ENCODE measurements at places on chromosomes 6 and 20.
A peak's percentile ranks its signal among the peaks of the same experiment; 100 is the strongest.

DNA sequence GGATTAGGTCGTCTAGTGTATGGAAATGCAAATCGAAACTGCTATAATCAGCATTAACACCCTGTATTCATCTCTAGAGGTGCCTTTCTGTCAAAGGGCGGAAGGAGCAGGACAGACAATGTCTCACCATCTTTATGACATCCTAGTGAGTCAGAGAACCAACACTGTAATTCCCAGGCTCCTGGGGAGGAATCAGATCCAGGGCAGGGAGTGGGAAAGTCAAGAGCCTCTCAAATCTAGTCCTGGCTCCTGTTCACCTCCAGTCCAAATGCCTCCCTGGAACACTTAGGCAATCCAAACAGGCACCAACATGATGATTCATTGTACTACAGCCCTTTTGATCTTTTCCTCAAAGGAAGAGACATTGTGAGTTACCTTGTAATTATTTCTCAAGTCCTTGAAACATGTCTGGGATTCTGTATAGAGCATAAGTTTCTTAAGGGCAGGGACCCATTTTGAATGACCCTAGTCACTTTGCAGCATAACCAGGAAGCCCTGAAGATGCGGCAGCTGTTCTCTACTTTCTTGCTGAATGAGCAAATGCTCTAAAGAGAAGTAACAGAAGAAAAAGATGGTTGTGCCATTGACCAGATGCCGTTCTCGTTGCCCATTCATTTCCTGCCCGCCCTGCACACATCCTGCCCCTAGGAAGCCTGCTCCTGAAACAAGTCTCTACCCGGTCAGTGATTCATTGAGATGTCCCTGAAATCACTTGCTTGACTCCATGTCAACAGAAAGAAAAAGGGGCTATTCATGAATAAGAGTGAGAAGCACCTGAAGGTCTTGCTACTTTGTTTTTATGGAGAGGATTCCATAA, 112.8 kb upstream of the JARID2 start:
- DNase-seq = no peak

DNA sequence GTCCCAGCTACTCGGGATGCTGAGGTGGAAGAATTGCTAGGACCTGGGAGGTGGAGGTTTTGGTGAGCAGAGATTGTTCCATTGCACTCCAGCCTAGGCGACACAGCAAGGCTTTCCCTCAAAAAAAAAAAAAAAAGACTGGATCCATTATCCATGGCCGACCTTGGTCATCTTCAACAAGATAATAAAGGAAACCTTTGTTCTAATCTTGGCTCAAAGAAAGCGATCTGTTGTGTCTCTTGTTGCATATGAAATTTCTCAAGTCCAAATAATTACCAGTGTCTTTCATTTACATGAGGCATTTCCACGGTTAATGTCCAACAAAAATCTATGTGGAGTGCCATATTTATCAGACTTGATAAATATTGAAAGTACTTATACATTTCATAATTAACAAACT, 23.7 kb upstream of the KIF16B start:
- DNase-seq = no peak

DNA sequence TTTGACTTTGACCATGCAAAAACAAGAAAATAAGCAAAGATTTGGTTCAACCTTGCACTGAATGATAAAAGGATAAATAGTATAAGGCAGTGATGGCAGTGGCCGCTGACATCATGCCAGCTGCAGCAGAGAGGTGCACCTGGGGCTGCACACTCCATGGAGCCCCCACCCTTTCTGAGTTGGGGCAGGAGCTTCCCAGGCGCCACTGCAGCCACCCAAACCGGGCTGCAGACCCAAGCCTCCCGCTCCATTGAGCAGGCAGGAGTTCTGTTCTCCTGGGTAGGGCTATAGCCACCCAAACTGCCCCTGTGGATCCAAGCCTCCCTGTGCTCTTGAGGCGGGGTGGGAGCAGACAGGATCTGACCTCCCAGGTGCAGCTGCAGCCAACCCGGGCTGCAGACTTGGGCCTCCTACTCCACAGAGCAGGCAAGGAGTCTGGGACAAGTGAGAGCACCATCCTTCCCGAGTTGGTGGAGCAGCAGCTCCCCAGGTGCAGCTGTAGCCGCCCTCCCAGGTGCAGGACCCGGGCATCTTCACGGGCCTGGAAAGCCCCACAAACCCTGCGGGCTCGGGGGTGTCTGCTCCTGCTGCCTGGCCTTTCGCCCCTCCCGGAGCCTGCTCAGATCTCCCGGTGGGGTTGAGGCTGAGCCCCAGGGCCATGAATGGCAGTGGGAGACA, 537.9 kb downstream of the TENT5A start:
- DNase-seq = no peak

- no peak for DNase-seq
These were observed at the start of gene DDO for GRCh38 chr6:110415086-110415916. DDO (minus strand) TSS chr6:110415575; CDS start chr6:110413462, 2,113 bp downstream.

- peak; percentile 28 for DNase-seq
These were observed 11.8 kb downstream of the TMEM14B start for GRCh38 chr6:10759312-10759839.

- no peak for DNase-seq
These were observed 147.3 kb downstream of the ZFAND3 start for GRCh38 chr6:37966801-37967200.

GRCh38 chr6:18820725-18821124, 433.6 kb downstream of the RNF144B start:
- no peak for DNase-seq

DNA sequence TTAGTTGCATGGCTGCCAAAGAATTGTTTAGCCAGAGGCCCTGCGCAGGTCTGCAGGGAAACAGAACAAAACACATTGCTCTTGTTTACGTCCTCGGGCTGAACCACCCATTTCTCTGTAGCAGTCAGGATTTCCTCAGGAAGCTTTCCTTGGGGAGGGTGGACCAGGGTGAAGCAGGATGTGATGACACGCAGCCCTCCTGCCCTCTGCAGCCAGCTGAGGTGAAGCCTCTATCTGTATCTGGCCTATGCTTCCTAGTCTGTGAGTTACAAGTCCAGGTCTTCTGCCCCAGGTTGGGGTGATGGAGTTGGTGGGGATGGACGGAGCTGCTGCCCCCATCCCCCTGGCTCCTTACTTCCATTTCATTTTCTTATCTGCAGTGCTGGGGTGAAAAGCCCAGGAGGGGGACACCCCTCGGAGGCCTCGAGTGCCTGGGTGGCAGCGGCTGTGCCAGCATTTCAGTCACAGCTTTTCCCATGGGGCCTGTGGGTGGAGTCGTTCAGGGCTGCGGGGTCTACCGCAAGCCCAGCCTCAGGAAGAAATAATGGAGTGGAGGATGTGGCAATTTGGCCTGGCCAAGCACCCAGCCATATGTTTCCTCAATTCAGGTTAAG, 24.9 kb downstream of the SASH1 start:
- no peak for DNase-seq

DNA sequence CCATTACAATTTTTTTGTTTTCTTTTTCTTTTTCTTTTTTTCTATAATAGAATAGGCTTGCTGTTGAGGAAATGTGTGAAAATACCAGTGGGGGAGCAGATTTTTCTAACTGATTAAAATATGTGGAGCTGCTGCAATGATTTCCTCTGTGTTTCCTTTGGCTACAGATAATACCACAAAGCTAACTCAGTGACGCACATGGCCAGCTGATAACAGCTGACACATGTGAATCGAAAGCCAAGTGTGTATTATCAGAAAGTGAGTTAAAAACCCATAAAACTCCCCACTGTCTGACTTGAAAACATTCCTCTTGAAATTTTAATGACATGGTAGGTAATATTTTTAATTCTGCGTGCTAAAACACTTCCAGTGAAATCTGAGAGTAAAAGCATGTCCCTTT, 70.8 kb upstream of the AHI1 start:
- peak; percentile 15 for DNase-seq

DNA sequence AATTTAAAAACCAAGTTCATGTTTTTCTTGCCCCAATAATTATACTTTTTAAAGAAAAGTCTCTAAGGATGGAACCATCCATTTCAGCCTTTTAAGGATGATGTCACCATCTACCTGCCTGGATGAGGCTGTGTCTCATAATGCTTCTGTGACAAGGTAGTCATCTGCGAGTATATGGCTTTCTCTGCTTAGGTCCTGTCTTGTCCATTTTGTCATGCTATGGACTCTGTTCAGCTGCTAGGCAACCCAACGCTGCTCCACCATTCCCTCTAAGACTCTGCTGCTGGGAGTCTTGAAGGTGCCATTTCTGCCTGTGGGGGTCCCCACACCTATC, 459.8 kb upstream of the RUNX2 start:
- peak; percentile 23 for DNase-seq

DNA sequence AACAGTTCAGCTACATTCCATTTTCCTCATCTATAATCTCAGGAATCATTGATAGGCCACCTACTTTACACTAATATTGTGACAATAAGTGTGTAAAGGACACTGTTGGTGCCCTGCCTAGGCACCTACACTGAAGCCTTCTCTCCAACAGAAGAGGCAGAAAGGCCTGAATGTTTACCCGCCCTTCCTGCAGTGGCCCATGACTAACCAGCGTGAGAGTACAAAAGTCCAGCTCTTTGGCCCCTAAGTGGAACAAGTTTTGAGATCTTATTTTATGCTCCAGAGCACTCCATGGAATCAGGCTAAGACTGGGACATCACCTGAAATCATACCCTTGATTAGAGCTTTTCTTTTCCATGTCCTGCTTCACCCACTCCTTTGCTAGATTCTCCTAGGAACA, 359.7 kb downstream of the ARHGAP18 start:
- DNase-seq = no peak

DNA sequence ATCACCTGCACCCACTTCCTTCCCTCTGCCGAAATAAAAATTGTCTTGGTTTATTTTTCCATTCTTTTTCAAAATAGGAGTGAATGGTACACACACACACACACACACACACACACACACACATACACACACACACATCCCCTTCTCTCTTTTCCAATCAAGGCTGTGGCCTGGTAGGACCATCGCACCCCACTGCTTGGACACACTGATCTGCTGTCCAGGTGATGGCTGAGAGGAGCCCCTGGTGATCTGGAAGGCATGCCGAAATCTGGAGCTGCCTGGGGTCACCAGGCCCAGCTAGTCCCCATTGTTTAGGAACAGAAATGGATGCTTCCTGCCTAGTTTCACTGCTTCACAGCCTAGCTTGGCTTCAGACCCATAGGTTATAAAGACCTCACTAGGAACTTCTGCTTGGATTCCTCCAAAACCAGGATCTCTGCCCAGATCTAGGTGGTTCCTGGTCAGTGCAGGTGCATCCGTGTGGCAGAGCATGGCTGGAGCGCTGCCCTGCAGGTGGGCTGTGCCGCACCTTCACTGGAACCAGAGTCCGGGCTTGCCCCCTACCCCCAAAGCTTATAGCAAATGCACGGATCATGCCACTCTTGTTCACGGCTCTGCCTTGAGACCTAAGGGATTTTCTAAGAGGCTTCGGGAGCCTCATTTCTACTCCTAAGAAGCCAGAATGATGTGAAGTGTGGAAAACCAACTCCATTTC, 42.9 kb upstream of the DACT2 start:
- DNase-seq = no peak

GRCh38 chr6:9646342-9647070, 768.4 kb downstream of the TFAP2A start:
- no peak for DNase-seq

DNA sequence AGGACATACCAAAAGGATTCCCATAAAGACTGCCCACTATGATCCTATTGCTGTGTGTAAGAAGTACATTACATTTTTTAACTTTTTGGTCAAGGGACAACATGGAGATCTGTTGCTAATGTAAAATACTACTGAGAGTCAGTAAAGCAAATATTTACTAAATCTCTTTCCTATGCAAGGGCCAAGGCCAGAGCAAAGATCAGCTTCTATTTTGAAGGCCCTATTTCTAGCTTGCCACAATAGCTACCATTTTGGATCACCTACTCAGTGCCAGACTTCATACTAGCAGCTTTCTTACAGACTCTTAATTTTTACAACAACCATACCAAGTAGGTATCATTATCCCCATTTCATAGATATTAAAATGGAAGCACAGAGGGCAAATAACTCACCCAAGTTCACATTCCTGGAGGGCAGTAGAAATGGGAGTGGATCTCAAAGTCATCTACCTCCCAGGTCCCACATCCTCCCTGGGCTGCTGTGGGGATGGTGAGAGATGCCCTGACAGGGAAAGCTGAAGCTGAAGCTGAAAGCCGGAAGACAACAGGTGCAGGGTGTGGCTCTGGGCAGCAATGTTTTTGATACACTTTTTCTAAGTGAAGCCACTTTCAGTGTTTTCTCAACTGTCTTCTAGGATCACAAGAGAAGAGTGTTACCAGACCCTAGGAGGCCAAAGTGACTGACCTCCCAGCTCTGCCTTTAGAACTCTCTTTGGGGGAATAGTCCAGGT, 321.2 kb downstream of the UBE3D start:
- no peak for DNase-seq

- DNase-seq = no peak
These were observed 97.6 kb downstream of the FAM50B start for GRCh38 chr6:3946778-3947177.

DNA sequence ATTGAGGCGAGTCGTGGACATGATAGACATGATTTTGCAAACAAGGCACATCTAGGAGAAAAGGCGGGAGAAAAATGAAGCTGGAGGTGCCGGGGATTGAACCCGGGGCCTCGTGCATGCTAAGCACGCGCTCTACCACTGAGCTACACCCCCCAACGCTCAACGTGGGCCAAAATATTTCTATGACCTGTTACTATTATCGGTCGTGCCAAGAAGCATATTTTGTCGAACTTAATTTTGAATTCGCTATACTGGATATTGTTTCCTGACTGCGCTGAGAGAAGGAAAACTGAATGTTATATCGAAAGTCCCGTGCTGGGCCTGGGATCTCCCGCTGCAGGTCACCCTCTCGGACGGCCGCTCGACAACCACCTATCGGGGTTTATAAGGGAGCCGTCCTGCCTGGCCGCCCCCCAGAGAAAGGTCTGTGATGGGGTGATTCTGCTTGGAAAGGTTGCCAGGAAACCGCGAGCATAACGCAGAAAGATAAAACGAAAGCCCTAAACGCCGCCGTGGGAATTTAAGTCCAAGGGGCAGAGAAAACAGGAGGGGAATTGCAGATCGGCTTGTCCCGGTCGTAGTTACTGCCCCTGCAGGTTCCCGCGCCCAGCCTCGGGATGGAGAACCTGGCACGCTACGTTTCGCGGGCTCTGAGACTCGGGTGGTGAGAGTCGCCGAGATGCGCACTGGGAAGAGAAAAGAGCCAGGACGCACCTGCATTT, 60.0 kb downstream of the TRIM27 start:
- peak; percentile 60 for DNase-seq

DNA sequence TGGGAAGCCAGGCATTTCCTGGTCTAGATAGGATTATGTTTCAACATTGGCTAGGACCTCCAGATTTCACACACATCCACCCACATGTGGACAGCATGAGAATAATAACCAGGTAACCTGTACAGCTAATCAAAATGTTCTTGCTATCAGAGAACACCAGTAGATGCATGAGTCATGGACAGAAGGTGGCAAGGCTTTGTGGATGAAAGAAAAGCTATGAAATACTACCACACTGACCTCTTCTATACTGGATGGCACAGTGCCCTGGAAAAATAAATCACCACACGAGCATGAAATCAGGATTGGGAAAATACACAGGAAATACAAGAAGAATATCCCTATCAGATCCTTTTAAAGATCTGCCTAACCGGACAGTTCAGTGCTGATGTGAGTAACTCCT, 113.0 kb downstream of the GMDS start:
- DNase-seq = no peak
